ENCODE measurements at places on chromosomes 2 and 18. TPM values are rescaled to one million over a fixed set of nuclear protein-coding genes. Genes with fewer than 3 reads are reported as not detected.

- DNase-seq: no peak
Measured at GRCh38 chr2:47869859-47870595, 36.3 kb downstream of the FBXO11 start.

DNA sequence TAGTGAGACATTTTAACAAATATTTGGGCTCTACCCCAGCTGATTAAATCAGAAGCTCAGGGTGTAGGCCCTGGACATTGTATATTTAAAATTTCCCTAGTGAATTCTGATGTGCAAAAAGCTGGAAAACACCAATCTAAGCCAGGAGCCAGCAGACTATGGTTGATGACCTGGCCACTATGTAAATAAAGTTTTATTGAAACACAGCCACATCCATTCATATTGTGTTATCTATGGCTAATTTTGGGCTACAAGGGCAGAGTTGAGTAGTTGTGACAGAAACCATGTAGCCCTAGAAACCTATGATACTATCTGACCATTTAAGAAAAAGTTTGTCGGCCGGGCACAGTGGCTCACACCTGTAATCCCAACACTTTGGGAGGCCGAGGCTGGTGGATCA lies 86.0 kb upstream of the BARD1 start:
- no peak for DNase-seq

GRCh38 chr2:44016282-44016681 lies 20.5 kb upstream of the LRPPRC start:
- DNase-seq: no peak

DNA sequence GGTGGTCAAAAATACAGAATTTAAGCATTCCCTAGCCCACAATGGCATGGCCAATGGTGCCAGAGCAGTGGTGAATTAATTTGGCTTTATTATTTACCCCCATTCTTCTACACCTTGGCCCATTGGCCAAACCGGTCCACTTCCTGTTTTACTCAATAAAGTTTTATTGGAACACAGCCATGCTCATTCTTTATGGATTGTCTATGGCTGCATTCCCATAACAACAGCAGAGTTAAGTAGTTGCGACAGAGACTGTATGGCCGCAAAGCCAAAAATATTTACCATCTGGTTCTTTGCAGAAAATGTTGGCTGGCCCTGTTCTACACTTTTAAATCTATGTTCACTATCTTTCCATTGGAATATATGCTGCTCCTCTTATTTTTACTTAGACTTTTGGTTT lies 130.3 kb upstream of the CCDC68 start:
- DNase-seq: no peak

GRCh38 chr18:4510711-4511110 lies 55.6 kb upstream of the DLGAP1 start:
- DNase-seq: peak; percentile 10

- DNase-seq: no peak
Measured at GRCh38 chr2:43028188-43028587, 198.2 kb downstream of the ZFP36L2 start.

DNA sequence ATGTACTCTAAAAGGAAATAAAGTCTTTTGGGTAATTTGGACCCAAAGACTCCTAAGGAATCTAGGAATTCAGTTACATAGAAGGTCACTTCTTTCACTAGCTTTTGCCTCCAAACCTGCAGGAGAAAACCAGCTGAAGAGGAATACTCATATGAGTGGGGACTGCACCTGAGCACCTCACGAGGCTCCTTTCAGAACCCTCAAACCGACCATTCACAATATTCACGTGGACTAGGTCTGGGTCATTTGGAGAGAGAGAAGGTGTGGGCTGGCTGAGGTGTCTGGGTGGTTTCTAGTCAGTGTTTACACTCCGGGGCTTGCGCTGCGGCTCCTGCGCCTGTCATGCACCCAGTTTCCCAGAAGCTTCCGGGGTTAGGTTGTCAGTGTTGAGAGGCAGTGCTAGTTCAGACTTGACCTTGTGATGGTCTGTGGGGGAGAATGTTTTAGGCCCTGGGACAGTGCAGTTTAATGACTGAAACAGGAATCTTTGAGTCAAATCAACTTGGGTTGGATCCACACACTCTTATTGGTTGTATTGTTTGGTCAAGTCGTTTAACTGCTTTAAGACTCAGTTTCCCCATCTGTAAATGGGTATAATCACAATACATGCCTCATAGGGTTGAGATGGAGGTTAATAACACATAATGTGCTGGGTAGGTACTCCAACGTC lies 78.4 kb downstream of the LIMS1 start:
- no peak for DNase-seq

The MARCO gene
- not detected for polyA plus RNA-seq

The VIL1 gene
- under 0.01 TPM for polyA plus RNA-seq

The ANO7 gene
- 0.81 TPM for polyA plus RNA-seq

The REG1A gene
- not detected for polyA plus RNA-seq
